ENCODE measurements at places on chromosomes 5 and 9.

DNA sequence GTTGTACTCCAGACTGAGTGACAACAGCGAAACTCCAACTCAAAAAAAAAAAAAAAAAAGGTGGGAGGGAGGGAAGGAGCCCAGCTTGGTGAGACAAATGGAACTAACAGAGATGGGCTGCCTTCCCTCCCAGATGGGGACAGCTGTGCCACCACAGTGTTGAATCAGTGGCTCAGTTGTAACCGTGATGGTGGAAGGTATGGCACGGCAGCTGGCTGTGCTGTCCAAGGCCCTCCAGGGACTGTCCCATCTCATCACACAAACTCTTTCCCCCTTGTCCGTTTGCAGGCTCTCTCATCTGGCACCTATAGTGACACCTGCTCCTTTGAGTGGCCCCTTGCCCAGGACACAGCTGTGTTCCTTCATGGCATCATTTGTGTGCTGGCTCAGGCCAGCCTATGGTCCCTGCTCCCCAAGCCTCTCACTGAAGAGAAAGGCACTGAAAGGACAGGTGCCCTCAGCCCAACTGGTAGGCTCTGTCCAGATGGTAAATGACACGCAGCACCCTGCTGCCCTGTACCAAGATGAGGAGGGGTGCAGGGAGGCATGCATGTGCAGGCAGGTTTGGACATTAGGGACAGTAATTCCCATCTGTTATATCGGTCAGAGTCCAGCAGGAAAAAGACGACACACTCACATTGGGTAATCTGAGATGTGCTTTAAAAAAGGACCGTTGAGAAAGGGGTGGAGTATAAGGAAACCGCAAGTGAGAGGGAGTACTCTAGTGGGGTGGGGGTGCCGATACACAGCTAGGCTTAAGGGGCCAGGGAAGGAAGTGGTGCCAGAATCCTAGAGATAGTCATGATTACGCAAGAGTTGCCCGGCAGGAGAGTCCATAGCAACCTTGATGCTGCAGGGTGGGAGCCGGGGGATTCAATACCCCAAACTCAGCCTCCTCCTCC, 4.3 kb downstream of the SMIM33 start:
- DNase-seq, result no peak

GRCh38 chr5:10567121-10567591, 3.3 kb downstream of the ANKRD33B start:
- no peak for DNase-seq

- DNase-seq, result no peak
These were observed 268.4 kb downstream of the PLK2 start for GRCh38 chr5:58191443-58191842.

GRCh38 chr9:14678776-14679175, 14.5 kb downstream of the ZDHHC21 start:
- no peak for DNase-seq

GRCh38 chr5:89300426-89300970, 417.5 kb upstream of the MEF2C start:
- no peak for DNase-seq

- DNase-seq, result peak; percentile 76
These were observed 353.5 kb upstream of the RFX3 start for GRCh38 chr9:3879315-3879714.

- DNase-seq, result no peak
These were observed 70.7 kb upstream of the RNF38 start for GRCh38 chr9:36470643-36471290.

DNA sequence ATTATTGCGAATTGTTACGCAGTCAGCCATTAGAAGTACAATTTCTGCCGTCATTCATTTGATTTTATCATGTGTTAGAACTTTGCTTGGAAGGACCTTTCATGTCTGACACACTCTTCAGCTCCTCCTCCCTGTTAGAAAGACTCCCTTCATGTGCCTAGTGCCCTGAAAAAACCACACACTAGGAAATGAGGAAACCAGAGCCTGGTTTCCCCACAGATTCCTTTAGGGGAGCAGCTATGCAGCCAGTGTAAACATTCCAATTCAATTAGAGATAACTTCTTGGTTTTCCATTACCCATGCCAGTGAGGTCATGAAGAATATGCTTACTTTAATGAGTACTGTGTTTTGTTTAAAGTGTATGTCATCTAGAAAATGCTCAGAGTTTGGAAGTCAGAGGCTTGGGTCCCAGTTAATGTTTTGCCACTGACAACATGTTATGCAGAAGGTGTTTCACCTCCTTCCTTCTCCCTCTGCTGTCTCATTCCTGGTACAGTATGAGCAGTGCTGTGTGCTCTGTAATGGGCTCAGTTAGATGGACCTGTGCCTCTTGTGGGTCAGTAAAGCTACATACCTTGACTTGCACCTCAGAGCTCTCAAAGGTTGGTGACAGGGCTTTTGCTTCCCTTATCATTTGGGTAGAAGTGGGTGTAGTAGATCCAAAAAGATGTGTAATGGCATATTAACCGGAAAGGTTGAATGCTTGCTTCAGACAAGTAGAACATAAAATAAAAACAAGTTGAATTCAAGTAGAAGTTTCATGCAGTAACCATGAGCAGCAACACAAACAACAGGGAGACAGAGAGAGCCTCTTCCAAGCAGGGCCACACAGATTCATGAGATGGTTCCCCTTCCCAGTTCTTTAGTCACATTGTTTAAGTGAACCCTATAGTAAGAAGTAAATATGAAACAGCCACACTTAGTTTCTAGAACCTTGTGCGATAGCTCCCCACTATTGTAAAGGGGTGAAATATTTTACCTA, 52.6 kb upstream of the TNFAIP8 start:
- no peak for DNase-seq

- no peak for DNase-seq
These were observed 11.8 kb downstream of the IL6ST start for GRCh38 chr5:55982957-55983381.

DNA sequence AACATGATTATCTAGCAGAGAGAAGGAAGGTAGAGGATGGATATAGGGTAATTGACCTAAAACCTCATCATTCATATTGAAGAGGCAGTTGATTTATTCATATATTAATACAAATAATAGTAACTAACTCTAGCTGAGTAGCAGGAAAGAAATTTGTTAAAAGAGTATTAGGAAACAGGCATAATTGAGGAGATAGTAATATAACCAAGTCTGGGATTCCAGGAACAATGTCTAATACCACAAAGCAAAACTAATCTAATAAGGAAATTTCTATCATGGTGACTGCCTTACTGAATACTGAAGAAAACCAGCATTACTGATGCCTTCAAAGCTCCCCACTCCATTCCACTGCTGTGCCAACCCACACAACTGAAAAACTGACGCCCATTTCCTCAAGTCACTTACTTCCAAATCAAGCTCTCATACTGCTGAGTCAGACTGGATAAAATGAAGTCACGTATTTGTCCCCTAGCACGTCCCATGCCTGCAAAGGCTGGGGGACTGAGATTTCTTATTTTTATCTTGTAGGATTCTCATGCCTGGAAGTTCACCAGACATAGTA, 153.9 kb downstream of the SMC2 start:
- no peak for DNase-seq

DNA sequence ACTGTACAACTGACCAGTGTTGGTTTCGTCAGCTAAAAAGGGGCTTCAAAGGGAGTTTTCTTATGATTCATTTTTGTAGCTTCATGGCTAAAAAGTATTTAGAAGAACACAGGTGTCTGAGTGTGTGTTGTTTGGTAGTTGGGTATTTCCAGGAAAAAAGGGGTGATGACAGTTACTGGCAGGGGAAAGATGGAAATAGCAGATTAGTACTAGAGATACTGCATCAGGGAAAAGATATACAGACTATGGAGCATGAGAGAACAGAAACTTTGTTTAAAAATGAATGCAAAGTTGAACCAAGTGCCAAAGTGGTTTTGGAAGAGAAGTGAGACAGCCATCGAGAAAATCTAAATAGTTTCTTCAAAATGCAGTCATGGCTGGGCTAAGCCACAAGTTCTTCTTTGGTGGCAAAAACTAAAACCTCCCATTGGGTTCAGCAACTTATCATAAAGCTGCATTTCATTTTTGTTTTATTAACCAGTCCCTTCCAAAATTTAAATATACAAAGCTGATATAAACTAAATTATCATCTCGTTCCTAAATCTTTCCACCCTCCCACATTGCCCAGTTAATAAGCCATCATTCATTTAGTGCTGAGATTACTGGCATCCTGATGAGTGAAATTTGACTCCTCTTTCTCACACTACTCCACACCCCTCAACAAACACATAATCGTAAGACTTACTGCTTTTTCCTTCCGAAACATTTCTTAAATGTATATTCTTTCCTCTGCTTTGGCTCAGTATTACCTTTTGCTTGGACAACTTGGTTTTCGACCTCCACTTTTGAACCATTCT, 33.5 kb downstream of the ELL2 start:
- DNase-seq, result no peak

GRCh38 chr5:62600560-62601252, 22.1 kb downstream of the LRRC70 start:
- no peak for DNase-seq

GRCh38 chr9:128005923-128006322, 25.1 kb upstream of the EEIG1 start:
- no peak for DNase-seq

- peak; percentile 4 for DNase-seq
These were observed 1.1 kb upstream of the SPIN1 start for GRCh38 chr9:88387036-88387551.

DNA sequence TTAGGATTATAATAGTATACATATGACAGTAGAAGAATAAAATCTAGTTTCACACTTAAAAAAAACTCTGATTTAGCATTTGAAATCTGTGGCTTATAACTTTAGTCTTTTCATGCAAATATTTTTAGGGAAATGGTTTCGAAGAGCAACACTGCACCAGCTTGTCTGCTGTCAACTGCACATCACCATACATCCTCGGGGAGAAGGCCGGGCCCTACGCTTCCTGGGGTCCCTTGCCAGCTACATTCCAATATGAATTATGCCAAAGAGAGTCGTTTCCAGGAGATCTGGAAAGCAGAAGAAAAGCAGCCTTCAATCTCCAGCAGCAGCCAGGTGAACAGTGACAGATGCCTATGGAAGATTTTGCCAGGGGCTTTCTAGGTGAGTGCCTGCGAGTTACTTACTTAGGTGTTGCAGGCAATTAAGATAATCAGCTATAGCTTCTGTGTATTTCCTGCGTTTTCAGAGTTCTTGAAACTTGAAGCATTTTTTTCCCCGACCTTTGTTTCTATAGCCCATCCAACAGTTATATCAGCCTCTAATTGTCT, 166.8 kb downstream of the TRPM3 start:
- DNase-seq, result no peak

- no peak for DNase-seq
These were observed 1242.9 kb upstream of the CDH6 start for GRCh38 chr5:29950416-29951145.

GRCh38 chr9:103798620-103799019, 295.5 kb upstream of the SMC2 start:
- DNase-seq, result no peak

DNA sequence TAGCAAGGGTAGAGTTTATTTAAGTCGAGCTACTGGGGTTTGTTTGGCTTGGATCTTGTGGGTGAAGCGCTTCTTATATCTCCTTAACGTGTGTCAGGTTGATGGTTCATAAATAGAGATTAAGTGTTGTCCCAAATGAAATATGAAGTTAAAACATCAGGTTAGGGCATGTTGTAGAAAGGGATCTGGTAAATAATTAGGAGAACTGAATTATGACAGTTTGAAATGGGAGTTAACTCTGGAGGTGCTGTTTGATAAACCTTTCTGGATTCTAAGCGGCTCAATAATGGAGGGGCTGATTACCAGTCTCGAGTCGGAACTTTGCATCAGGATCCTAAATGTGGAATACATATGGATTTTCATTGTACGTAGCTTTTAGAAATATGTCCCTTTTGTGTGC, 717.0 kb upstream of the WWC1 start:
- DNase-seq, result no peak

DNA sequence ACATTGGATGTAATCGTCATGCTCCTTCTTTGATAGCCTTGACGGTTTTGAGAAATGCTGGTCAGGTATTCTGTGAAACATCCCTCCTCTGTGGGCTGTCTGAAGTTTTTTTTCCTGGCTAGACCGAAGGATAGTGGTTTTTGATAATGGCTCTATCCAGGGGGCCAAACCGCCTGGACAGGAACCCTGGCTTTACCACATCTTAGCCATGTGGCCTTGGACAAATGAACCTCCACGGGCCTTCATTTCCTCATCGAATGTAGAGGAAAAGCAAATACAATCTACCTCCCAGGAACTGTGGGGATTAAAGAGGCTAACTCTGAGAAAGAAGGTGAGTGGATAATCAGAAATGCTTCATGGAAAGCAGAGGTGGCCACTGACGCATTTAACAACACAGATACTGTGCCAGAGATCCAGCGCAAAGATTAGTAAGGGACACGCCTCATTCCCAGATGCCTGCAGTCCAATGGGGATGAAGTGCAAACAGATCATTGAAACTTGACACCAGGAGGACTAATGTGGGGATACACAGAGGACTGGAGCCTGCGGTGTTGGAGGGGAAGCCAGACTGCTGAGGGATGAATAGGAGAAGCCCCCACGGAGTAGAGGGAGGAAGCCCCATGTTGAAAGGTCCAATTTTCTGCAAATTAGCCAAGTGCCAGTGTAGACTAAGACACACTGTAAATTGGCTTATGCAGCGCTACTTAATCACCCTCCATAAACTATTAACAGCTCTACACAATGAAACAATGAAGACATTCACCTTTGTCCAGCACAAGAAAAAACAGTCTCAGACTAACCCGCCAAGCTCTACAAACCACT, 41.6 kb downstream of the MYO10 start:
- peak; percentile 19 for DNase-seq

DNA sequence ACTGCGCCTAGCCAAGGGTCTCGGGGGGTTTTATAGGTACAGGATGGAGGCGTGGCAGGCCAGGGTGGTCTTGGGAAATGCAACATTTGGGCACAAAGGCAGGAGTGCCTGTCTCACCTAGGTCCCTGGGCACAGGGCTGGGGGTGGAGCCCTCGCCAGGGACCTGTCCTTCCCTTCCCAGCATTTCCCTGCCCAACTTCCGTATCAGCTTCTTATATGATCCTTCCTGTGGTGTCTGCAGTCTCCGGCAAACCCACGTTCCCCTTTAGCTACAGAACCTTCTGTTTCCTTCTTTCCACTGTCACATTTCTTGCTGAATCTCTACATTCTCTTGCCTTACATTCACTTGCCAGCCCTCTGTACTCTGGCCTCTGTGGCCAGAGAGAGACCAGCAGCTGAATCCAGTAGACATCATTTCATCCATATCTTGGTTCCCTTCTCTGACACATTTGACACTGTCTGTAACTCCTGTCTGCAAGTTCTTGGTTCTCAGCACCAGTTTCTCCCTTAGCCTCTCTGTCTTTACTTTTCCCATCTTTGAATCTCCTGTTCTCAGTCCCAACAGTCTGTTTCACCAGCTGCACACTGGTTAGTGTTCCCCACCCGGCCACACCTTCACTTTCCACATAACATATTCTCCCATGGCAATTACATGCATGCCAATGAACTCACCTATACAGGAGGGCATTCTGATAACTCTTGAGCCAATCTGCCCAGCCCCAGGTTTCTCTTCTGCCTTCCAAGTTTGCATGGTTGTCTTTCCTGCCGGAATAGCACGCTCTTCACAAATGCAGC, 134.7 kb upstream of the ZNF608 start:
- DNase-seq, result no peak

Measured in NCI-H1105 (cell line).